ENCODE measurements at places on chromosomes 1 and 21.

GRCh38 chr21:41406340-41406739, 19.7 kb upstream of the MX1 start:
- no peak for DNase-seq

DNA sequence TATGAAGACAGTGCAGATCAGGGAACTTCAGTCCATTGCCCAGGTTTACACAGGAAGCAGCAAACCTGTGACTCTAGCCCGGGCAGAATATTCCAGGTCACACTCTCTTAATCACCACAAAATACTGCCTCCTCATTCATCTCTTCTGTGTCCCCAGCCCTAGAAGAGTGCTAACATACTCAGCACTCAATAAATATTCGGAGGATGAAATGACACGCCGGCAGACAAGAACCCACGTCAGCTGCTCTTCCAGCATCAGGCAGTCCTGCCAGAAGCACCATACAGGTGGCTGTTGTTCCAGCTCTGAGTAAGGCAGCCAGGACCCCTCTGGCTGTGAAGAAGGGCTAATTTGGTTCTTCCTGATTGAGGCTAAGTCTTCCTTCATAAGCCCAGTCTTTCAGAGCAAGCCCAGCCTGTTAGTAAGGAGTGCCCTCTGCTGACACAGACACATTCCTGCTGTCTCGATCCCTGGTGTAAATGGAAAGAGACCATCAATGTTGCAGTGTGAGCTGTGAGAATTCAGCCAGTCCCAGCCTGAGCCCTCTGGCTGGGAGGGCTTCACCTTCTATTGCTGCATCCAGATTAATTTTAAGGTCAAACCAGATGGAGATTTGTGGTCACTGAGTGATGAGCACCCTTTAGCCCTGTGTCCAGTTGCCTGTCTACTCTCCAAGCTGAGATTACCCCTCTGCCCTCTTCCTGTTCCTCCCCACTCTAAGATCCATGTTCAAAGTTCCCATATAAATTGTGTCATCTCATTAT, 45.0 kb upstream of the KIRREL1 start:
- no peak for DNase-seq

GRCh38 chr21:15207231-15207630, 142.4 kb upstream of the NRIP1 start:
- DNase-seq = no peak

GRCh38 chr21:32844653-32845436, 73.3 kb upstream of the PAXBP1 start:
- DNase-seq = no peak

GRCh38 chr1:38331496-38332210, 285.1 kb upstream of the POU3F1 start:
- no peak for DNase-seq

GRCh38 chr1:184494929-184495328, 108.1 kb downstream of the C1orf21 start:
- DNase-seq = no peak

DNA sequence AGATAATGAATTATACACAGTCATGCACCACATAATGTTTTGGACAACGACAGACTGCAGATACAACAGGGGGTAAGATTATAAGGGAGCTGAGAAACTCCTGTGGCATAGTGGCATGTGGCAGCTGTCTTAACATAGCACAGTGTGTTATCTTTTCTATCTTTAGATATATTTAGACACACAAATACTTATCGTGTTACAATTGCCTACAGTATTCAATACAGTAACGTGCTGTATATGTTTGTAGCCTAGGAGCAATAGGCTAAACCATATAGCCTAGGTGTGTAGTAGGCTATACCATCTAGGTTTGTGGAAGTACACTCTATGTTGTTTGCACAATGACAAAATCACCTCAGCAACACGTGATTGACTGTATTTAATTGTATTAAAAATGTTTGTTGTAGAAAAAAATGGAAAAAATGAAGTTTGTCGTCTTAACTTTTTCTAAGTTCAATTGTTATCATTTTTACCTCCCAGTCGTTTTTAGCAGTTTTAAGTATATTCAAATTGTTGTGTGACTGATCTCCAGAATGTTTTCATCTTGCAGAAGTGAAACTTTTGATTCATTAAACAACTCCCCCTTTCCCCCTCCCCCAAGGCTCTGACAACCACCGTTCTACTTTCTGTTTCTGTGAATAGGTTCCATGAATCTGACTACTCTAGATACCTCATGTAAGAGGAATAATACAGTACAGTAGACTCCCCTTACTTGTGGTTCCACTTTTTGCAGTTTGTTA, 351.0 kb upstream of the B3GALT2 start:
- no peak for DNase-seq

DNA sequence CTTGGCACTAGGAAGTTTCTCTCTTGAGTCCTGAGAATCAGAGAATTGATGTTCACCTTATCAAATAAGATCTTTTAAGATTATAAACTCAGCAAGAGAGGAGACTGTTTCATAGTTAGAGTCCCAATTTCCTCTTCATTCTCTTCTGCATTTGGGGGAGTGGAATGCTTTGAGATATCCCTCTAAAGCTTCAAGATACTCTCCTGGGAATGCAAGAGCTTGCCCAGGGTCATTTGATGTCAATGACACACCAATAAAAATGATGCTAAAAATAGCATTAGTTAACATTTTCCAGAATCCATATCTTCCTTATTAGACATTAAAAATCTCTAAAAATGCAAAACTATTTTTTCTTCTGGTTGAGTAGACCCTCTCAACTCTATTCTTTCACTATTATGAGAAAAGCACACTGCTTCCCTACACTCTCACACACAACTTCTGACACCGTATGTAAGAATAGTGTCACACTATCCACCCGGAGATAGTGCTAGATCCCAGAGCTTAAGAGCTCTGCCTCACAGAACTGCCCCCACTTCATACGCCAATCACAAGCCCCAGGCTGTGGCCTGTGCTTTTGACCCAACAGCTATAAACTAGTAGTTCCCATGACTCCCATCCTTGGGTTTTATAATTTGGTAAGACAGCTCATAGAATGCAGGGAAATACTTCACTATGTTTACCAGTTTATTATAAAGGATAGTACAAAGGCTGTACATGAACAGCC, 399.9 kb upstream of the RUNX1 start:
- no peak for DNase-seq

GRCh38 chr1:199089393-199090122, 450.7 kb downstream of the PTPRC start:
- DNase-seq = no peak

DNA sequence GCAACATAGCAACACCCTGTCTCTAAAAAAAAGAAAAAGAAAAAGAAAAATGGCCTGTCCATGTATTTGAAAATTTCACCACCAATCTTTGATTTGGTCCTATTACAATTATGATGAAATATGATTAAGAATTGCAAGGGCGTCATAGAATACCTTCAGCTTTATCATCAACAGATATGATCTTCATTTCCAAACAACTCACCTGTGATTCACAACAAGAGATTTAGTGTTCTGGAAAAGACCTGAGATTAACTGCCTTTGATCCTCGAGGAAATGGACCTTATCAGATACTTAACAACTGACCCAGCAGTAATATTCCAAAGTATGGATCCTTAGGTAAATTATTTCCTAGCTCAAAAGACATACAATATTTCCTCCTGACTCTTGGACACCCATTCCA, 3.5 kb upstream of the GSTM4 start:
- no peak for DNase-seq
